Keratinocyte (primary cell): ENCODE measurements at places on chromosomes 3 and 15. TPM values are rescaled to one million over a fixed set of nuclear protein-coding genes. Genes with fewer than 3 reads are reported as not detected.

Gene LYSMD2
- polyA plus RNA-seq = 6.4 to 12.7 TPM (median 7.4 TPM) in 3 replicates

Gene RHO
- not detected in 3 replicates for polyA plus RNA-seq

Gene ETV5
- polyA plus RNA-seq = 13.8 to 49.7 TPM (median 28.7 TPM) in 3 replicates

Gene ACTC1
- 0.08 to 0.10 TPM in 2 of 3 replicates, not detected in the other for polyA plus RNA-seq

Gene ZPLD1
- 1.6 to 3.4 TPM (median 2.1 TPM) in 3 replicates for polyA plus RNA-seq
